ENCODE measurements at places on chromosomes 1 and 21.

GRCh38 chr21:33111577-33111976, 41.6 kb downstream of the OLIG1 start:
- DNase-seq = no peak

DNA sequence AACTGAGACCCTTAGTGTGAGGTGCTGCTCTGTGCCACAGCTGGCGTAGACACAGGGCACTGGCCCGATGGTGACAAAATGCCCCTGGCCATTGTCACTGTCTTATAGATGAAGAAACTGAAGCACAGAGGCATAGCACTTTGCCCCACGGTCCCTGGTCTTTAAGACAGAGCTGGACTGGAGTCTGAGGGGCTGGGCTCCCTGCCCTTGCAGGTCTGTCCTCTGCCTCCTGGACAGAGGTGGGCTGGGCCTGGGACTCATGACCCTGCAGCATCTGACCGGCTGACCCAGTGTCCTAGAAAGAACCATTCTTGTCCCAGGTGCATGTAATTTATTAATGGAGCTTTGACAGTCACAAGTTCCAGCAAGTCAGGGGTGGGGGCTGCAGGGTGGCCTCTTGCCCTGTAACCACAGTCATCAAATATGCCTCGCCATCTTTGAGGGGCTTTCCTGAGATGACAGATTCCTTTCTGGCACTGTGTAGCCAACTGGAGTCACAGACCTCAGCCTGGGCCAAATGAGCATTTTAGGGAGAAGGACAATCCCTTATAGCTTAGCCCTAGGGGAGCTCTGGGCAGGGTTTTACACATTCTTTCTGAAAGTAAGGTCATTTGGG, 6.1 kb downstream of the SLFNL1 start:
- no peak for DNase-seq

GRCh38 chr1:206469933-206470691, at the start of gene IKBKE:
Gene IKBKE (plus strand): TSS chr1:206470476. CDS start chr1:206473228, 2,752 bp downstream.
- peak; percentile 89 for DNase-seq

GRCh38 chr1:47918257-47918867, 78.8 kb downstream of the TRABD2B start:
- DNase-seq = no peak

DNA sequence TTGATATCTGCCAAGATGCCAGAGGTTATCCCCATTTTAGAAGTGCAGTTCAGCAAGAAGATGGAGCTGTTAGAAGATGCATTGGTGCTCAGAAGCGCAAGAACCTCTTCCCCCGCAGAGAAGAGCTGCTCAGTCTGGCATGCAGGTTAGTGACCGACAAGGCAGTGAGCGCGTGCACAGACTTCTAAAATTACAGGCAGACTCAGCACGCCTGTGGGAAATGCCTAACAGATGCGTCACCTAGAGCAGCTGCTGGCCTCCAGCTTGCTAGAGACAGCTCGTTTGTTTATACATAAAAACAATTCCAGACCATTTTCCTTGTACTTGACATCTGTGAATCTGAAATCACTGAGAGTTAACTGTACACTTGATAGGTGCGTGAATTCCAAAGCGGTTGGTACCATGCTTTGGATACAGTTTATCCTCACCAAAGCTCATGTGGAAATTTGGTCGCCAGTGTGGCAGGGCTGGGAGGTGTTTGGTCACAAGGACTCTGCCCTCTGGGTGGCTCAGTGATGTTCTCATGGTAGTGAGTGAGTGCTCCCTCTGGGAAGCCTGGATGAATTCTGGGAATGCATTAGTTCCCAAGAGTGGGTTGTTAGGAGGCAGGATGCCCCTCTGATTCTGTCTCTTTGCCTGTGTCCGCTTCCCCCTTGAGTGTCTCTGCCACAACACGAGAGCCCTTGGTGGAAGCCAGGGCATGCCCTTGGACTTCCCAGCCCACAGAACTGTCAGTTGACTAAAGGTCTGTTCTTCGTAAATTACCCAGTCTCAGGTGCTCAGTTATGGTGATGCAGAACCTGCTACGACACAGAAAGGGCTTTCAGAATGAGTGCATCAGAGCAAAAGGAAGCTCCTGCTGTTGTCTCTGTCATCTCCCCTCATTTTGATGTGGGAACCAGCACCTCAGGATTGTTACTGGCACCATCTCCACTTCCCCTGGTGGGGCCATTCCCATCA, 24.4 kb downstream of the SNAP47 start:
- DNase-seq = peak; percentile 97

GRCh38 chr1:179175011-179175841, 54.3 kb downstream of the ABL2 start:
- no peak for DNase-seq

DNA sequence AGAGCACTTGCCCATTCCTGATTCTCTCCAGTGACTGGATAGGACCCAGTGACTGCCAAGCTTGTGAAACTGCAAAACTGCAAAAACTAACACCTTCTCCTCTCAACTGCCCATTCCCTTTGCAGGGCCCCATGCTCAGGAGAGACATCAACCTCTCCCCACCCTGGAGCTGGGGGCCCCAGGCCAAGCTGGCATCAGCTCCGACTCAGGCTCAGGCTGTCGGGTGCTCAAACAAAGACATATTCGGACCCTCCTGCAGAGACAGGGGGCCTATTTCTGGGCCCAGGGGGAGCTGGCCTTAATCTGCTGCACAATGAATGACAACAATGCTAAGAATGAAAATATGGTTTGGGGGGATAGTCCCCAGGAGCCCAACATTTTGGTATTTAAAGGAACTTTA, 11.8 kb downstream of the LMX1A start:
- no peak for DNase-seq

GRCh38 chr1:218349348-218350034, 4.4 kb downstream of the TGFB2 start:
- no peak for DNase-seq

GRCh38 chr1:200693327-200693726, 23.6 kb upstream of the DDX59 start:
- no peak for DNase-seq

- peak; percentile 19 for DNase-seq
These were observed 71.1 kb upstream of the MROH9 start for GRCh38 chr1:170864238-170864637.

GRCh38 chr1:18946550-18947381, 9.7 kb downstream of the IFFO2 start:
- DNase-seq = no peak

DNA sequence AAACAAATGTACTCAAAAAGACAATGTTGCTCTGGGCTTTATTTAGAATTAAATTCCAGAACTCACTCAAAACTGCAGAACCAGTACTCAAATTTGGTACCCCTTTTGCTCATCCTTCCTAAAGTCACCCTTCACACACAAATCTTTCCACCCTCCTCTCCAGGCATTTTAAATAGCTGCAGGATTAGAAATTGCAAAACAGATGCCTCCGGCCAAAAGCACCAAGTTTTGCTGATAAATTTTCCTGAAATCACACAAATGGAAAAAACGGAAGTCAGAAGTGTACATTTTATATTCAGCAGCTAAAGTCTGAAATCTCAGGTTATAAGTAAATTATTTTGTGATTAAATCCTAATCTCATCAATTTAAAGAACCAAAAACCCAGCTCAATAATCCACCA, 147.0 kb downstream of the NRIP1 start:
- DNase-seq = no peak

GRCh38 chr21:36803051-36803645, 104.2 kb downstream of the SIM2 start:
- DNase-seq = no peak

DNA sequence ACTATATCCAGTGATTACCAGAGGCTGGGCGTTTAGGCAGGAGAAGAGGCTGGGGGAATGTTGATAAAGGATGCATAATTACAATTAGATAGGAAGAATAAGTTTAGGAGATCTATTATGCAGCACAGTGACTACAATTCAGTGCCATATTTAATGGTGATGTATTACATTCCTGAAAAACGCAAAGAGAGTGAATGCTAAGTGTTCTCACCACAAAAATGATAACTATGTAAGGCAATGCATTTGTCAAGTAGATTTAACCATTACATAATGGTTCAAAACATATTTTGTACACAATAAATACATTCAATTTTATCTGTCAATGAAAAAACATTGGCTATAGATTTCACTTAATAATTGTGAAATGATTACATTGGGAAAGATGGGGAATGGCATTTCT, 548.9 kb downstream of the NUF2 start:
- no peak for DNase-seq

DNA sequence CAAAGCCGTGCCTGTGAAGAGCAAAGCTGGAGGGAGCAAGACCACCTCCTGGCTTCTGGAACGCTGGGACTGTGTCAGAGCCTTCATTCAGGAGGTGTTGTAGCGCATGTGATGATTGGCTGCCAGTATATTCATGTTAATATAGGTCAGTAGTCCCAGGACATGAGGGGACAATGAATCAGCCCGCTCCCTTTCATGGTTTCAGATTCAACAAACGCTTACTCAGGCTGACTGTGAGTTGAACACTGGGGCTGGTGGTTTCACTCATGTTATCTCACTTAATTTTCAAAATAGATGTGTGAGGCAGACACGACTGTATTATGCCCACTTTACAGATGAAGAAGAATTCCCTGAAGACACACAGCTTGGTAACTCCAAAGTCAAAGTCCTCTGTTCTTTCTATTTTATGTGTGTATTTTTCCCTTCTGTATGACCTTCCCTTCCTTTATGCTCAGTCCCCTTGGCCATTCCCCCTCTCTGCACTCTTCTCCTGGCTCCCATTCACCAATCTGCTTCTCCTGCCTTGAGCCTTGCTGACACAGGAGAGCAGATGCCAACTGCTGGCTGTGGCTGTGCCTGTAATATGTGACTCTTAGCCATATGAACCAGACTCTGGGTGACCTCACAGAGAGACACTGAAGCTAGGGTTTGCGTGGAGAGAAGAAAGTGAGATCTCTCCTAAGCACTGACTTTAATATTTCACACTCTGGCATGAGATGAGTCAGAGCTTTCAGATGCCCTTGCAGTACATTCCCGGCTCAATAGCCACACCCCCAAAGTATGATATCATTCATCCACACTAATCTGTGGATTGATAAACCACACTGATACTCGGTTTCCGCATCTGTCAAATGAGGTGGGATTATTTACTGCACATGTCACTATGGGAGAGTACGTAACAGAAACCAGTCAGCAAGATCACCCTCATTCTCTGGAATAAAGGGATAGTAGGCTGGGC, 31.4 kb upstream of the KIRREL1 start:
- peak; percentile 26 for DNase-seq

DNA sequence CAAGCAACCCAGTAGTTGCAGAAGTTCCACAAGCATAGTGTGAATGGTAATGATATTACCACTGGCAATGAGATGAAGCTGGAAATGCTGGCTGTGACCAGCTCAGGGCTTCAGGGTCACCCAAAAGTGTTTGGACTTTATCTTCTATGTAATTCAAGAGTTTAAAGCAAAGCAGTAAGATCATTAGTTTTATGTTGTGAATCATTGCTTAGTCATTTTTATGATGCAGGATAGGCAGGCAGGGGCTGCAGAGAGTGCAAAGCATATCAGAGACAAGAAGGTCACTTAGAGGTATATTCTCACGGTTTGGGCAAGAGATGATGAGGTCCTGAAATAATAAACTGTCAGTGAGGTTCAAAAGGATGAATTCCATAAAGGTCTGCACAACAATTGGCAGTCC, 147.4 kb downstream of the OLFM3 start:
- no peak for DNase-seq
